Stimulated activated CD8-positive, alpha-beta memory T cell treated with anti-CD3 and anti-CD28 coated beads, Interleukin-2, amount 100 ng/mL, for 1 hour (primary cell): ENCODE measurements at places on chromosomes 7 and 10.

- DNase-seq: no peak
These were observed 45.0 kb upstream of the GRM3 start for GRCh38 chr7:86598721-86599120.

GRCh38 chr7:149624419-149625339, 127.1 kb upstream of the ZNF746 start:
- peak; percentile 75 for DNase-seq

DNA sequence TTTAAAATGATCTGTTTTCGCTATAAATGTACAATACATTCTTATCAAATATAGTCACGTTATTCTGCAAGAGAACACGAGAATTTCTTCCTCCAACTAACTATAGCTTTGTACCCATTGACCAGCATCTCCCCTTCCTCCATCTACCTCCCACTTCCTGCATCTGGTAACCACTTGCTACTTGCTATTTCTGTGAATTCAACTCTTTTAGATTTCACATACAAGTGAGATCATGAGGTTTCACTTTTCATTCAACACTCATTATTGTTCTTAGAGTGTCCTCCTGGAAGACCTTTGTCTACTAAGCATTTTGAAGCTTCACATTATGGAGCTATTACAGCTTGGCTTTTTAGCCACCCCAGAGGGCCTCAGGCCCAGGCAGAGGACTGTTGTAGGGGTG, 741.3 kb upstream of the FZD8 start:
- DNase-seq: no peak

GRCh38 chr10:97922022-97922758, 72.5 kb downstream of the GOLGA7B start:
- no peak for DNase-seq

DNA sequence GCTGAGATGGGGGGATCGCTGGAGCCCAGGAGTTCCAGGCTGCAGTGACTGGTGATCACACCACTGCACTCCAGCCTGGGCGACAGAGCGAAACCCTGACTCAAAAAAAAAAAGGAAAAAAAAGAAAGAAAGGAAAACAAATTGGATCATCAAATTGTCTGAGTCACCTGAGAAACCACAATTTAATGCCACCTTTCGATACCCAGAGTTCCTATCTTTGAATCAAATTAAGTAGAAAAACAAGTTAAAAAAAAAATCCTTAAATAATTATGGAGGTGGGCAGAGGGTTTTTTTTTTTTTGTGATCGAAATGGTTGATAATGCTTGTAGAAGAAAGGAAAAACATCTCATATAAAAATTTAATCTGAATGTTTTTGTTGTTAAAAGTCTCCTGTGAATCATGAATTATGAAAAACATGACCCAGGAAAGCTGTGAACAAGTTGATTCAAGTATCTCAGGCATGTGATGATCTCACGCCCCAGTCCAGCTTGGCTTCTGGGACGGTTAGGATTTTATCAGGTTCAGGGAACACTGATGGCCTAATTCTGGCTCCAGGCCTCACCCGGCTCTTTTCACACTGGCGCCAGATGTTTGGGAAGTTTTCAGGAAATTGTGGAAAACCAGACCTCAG, 25.3 kb upstream of the CUX1 start:
- DNase-seq: no peak

DNA sequence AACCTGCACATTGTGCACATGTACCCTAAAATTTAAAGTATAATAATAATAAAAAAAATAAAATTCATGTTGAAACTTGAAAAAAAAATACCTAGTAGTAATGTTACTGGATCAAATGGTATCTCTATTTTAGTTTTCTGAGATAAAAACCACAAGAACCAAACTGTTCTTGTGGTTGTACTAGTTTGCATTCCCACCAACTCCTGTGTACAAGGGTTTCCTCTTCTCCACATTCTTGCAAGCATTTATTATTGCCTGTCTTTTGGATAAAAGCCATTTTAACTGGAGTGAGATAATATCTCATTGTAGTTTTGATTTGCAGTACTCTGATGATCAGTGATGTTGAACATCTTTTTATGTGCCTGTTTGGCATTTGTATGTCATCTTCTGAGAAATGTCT, 177.7 kb downstream of the KIF20B start:
- DNase-seq: no peak

- DNase-seq: no peak
These were observed 3.1 kb upstream of the PAPSS2 start for GRCh38 chr10:87656431-87657072.

GRCh38 chr10:93495654-93496321, 624 bp upstream of the CEP55 start:
- DNase-seq: no peak

DNA sequence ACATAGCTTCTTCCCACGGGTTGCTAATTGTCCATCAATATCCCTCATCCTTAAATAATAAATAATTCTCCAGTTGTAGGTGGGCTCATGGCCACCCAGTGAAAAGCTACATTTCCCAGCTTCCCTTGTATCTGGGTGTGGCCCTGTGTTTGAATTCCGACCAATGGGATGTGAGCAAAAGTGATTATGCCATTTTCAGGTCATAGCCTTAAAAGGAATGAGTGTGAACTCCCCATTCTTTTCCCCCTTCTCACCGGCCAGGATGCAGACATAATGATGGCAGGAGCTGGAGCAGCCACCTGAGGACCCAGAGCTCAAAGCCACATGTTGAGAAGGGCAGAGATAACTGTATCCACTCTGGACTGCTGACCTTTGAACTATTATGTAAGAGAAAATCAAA, 30.3 kb upstream of the CALU start:
- DNase-seq: no peak

DNA sequence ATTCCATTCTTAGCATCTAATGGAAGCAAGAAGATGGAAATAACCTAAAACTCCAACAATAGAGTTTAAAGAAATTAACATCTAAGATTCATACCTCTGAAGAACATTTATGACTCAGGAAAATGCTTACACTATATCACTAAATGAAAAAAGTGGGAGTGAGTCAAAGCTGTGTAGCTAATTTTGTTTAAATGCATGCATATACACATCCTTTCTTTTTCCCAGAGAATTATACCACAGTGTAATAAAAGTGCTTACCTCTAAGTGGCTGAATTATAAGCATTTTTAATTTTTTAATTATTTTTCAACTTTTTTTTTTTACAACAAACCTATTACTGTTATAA, 44.3 kb downstream of the CCDC71L start:
- DNase-seq: no peak

DNA sequence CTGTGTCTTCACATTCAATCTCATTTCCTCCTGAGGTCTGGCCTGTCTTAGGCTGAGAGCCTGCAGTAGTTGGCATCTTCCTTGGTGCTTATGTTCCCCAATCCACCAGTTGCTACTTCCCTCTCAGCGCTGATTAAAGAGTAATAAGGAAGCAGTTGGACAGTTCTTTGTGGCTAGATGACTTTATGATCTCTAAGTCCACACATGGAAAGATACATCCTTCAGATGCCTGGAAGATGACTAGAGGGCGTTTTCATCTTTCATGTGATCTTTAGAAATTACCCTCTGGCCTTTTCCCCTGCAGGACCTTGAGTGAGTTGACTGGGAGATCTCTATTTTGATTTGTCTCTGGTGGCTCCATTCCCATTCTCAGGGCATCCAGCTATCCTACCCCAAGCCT, 204.5 kb downstream of the GRM3 start:
- no peak for DNase-seq

DNA sequence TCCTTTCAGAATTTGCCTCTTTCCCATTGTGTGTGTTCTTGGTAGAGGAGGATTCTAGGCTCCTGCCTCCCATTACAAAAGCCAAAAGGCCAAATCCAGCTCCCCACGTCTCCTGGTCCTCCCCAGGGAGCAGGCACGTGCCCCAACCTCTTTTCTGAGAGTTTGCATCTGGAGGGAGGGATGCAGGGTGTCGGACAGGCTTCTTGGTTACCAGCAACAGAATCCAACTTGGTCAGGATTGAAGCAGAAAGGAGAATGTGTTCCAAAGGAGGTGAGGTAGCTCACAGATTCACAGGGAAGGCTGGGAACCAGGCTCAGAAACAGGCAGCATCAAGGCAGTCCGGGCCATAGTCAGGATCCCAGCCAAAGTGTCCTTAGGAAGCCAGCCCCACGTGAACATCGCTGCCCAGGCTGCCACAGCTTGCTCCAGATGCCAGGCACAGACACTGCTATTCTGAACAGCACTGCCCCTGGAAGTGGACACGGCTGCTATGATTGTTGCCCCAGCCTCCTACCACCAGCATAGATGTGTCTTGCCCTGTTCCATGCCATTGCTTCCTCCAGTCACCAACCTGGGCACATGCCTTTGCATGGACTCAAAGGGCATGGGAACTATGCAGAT, 264.2 kb upstream of the ZMIZ1 start:
- no peak for DNase-seq
